ENCODE measurements at places on chromosomes 12 and 14.

GRCh38 chr12:55019784-55020183 is at the start of gene NEUROD4:
TSS of gene NEUROD4 (plus strand) at chr12:55019974. CDS start at chr12:55026440, 6,466 bp downstream.
- no peak for DNase-seq

- no peak for DNase-seq
Measured at GRCh38 chr14:101408077-101408831, 153.0 kb upstream of the DIO3 start.

- DNase-seq: no peak
Measured at GRCh38 chr12:52332381-52332780, 11.2 kb upstream of the KRT83 start.

DNA sequence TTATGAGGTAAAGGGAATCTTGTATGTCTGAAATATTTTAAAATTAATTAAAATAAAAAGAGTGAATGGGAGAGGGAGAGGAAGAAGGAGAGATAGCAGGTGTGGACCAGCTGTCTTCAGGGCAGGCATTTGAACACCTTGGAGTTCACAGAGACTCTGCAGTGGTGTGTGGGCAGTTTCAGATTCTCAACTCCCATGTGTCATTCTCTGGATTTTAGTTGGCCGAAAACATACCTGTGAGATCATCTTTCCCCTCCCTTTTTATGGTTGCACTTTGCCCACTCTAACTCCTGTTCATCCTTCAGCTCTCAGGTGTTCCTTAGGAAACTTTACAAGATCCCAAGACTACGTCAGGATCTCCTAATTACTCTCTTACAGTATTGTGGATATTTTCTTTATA is 108.1 kb downstream of the ERC1 start:
- no peak for DNase-seq

- DNase-seq: no peak
Measured at GRCh38 chr12:125331342-125332052, 266.3 kb downstream of the AACS start.

DNA sequence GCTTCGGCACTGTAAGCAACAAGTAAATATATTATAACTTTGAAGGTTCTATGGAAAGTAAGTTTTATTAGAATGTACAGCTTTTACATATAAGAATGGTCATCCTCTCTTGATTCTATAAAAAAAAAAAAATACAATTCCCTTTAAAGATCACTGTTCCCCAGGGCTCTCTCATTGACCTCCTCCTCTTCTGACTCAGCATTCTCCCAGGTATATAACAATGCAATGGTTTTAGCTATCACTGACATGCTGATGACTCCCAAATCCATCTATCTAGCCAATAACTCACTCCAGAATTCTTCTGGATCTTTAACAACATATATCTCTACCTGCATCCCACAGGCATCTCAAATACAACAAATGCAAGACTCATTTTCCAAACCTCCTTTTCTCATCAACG is 62.7 kb downstream of the EEA1 start:
- DNase-seq: no peak

DNA sequence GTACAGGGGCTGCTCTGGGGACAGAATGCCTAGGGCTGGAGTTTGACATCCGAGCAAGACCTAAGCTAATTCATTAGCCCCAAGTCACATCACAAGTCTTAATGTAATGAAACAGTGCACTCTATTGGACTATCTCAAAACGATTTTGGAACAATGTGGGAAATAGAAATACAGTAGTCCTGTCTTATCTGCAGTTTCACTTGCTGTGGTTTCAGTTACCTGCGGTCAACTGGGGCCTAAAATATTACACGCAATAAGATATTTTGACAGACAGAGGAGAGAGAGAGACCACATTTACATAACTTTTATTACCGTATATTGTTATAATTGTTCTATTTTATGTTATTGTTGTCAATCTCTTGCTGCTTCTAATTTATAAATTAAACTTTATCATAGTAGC is 21.1 kb downstream of the MOAP1 start:
- no peak for DNase-seq

DNA sequence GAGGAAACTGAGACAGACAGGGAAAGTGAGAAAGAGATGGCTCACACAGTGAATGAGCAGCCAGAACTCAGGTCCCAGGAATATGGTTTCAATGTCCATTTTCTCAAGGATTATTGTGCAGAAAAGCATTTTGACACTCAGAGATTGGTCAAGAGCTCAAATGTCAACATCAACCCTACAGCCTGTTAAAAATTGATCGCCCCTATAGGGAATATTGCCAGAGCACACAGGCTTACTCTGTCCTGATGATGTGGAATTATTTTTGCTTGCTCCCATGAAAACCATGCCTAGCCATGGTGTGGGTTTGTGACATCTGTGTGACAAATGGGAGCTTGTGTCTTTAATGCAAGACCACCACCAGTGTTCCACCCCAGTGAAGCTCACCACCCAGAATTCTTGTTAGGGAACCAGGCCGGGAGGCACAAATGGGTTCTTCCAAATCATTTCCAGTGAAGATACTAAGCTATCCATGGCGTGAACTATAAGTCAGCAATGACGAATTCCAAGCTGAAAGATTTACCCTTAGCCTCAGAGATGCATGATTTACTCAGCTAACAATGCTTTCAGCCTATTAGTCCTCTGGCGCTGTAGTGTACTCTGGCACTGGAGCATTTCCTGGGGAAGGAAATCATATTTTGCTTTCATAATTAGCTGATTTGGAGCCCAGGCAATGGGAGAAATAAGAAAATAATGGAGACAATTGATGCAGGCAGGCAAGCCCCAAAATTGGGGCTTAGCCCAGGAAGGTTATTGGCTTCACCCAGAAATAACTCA is 1188.2 kb upstream of the TMEM132C start:
- no peak for DNase-seq

- no peak for DNase-seq
Measured at GRCh38 chr12:39780411-39780912, 160.9 kb upstream of the ABCD2 start.

DNA sequence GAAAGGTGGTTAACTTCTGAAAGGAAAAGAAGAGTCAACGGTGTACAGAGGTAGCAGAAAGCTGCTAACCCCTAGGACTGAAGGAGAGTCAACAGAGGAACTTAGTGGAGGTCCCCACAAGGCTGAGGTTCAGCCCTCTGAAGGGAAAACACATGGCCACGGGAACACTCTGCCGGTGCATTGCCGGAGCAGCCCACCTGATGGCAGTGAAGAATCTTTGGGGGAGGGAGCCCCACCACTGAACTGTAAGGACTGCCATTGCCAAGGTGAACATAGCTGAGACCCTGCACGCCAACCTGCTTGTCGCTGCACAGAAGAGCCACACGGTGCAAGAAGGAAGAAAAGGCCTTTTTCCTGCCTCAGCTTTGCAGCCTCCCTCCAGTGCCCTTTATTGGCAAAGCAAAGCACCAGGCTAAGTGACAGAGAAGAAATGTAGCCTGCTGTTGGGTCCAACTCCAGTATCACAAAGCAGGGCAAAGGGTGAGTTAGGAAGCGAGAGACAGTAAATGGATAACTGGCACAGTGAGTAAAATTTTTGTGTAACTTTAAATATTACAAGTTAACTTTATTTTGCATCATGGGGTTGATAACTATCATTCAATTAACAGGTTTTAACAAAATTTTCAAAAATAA is 76.9 kb downstream of the LIN52 start:
- DNase-seq: no peak

- no peak for DNase-seq
Measured at GRCh38 chr14:61940666-61941420, 178.6 kb downstream of the SNAPC1 start.

DNA sequence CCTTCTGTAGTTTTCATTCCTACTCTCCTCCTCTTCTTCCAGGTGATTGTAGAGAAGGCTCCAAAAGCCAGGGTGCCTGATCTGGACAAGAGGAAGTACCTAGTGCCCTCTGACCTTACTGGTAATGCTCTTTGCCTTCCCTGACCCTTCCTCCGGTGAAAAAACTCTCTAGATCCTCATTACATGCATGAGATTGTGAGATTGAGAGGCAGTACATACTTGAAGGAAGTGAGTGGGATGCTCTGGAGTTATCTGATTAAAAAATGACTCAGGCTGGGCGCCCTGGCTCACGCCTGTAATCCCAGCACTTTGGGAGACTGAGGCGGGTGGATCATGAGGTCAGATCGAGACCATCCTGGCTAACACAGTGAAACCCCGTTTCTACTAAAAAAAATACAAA is 5.3 kb downstream of the GABARAPL1 start:
- no peak for DNase-seq

- no peak for DNase-seq
Measured at GRCh38 chr12:57836442-57837375, 9.8 kb downstream of the CTDSP2 start.
